NCI-H2081 (cell line): ENCODE measurements at places on chromosomes 4 and X.

DNA sequence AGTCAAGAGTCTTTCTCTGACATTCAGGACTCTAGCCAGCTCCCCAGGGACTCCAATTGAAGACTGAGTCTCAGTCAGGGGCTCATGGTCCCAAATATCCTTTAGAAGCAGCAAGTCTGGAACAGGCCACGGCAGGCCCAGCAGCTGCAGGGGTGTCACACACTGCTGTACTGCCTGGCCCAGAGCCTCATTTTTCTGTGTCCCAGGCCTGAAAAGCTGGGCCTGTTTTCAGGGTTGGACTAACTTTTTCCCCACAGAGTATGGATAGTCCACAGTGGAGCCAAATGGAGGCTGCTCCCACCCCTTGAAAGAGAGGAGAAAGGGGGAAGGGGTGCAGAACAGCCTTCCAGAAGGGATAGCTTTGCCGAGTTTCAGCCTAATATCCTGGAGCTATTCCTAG is 146.8 kb upstream of the NALF2 start:
- DNase-seq, result no peak

- DNase-seq, result no peak
These were observed 1.6 kb downstream of the RCHY1 start for GRCh38 chr4:75512386-75513211.

DNA sequence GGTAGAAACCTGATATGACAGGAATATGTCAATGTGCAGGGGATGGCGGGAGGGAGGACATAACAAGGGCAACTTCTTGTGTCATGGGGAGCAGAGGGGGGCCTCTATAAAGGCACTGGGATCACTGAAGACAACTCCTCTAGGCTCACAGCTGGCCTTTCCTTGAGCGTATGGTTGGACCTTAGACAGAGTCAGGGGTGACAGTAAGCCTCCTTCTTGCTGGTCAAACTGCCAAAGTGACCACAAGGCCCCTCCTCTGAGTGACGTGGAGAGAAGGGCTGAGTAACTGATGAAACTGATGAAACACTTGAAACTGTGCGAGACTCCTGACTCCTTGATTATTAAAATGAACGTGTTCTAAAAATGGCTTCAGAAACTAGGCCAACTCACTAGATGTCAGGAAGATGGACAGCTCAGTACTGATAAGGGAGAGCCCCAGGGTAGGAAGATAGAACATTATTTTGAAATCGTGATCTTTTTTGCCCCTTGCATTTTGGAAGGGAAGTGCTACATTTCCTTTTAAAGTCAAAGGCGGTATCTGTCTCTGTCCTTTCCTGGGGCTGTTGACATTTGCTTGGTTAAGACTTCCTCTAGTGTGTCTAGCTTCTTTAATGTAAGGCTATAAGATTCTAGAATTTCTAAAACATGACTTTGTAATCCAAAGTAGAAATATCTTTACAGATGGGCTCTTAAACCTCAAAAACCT is 1.6 kb downstream of the RAB33A start:
- DNase-seq, result no peak

GRCh38 chr4:152805818-152806217 is 26.1 kb downstream of the ARFIP1 start:
- DNase-seq, result no peak

DNA sequence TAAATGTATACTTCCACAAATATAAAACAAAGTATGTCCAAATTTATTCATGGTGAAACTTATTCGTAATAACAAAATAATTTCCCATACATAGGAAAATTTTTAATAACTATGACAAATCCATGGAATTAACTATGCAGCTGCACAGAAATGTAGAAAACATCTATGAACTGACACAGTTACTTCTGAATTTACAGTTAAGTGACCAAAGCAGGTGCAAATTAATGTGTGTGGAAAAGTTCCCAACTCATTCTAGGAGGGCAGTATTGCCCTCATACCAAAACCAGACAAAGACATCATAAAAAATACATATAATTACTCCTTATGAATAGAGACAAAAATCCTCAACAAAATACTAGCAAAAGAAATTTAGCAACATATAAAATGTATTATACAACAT is 12.5 kb downstream of the LDOC1 start:
- DNase-seq, result no peak

DNA sequence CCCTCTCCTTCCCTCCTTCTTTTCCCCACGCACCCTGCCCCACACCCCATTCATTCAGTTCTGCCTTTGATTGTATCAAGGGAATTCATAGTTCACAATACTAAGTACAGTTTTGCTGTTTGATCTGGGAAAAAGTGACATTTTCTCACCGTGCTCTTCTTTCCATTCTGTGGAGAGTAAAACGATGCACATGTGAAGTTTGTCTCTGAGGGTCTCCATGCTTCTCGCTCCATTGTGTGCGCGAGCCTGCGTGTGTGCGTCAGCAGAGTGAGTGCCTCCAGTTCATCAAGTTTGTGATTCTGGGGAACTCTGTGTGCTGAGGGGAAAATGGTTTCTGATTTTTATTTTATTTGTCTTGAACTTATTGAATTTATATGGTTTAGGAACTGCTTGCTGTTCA is 1.9 kb downstream of the STK26 start:
- DNase-seq, result no peak

DNA sequence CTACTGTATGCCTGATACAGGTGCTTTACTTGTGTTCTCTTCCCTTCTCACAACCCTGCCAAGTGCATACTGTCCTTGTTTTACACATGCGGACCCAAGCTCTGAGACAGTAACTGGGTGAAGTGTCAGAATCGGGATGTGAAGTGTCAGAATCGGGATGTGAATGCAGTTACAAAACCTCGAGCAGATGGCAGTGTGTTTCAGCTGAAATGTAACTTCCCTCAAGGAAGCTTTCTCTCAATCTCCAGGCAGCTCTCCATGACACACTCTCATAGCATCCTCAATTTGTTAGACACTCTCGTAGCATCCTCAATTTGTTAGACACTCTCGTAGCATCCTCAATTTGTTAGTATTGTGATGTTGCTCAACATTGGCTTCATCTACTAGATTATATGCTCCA is 1.1 kb upstream of the HPSE start:
- DNase-seq, result no peak

DNA sequence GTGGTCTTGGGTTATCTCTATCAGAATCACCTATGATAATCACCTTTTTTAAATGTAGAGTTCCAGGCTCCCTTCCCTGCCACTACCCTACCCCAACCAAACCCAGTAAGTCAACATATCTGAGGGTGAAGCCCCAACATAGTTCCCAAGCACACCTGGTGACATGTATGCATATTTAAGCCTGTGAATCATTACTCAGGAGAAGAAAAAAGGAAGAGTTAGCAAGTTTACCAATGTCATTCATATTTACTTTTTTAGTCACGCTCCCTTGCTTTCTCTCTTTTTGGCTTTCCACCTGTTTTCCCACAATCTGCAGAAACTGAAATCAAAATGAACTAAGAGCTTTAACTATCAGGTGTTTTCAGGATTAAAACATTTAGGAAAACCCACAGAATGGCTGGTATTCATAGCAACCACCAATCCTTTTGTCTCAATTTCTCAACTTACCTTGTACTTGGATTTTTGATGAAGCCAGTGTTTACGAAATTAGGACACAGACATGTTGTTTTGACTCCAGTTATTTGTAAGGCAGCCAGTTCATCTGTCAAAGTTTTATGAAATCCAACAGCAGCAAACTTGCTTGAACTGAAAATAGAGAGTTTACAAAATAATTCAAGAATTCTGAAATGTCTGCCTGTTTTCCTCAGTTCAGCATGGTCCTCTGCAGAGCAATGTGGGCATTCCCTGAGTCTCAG is 34.0 kb downstream of the HSD17B11 start:
- DNase-seq, result no peak

DNA sequence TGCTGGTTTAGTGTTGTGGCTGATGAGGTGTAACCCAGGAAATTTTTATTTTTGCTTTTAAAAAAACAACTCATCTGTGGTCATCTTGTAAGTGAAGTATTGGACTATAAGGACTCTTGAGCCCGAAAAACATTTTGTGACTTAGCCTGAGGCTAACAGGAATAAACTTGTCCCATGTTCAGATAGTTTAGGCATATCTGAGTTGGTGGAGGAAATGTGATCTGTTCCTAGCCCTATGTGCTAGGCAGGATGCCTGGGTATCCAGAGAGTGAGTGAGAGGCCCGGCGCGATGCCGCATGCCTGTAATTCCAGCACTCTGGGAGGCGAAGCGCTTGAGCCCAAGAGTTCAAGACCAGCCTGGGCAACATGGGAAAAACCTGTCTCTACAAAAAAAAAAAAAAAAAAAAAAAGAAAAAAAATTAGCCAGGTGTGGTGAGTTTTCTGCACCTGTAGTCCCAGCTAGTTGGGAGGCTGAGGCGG is 3.7 kb downstream of the SMS start:
- no peak for DNase-seq

DNA sequence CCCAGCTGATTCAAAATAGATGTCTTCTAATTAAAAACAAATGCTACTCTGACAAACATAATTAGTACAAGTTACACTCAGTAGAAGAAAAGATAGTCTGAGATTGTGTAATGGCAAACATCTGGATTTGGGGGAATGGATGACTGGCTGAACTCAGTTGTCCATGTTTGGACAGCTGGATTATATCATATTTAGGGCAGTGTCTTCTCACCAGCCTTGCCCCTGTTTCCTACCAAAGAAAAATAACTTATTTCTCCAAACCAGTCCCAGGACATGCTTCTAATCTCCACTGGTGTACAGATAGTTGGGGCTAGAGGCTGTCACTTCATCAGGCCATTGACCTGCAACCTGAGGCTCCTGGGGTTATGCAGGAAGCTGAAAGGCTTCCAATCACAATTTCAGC is 237.3 kb downstream of the USP46 start:
- DNase-seq, result no peak

- no peak for DNase-seq
These were observed 55.4 kb upstream of the GRPR start for GRCh38 chrX:16067886-16068515.

DNA sequence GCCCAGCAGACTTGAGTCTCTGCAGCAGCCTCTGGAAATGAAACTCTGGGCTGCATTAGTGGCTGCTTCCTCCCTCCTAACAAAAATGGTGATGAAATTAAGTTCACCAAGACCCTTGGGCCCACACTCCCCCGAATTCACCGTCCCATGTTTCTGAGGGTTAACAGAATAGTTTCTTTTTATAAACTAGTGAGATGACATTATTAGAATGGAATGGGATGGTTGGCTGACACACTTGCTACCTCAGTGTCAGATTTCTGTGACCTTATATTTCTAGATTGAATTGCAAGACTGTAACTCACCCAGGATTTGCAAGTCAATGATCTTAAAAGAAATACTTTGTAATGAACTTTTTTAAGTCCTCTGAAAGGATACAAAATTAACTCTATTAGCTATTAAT is 127.1 kb downstream of the SHROOM3 start:
- no peak for DNase-seq

GRCh38 chr4:76233083-76233482 is 18.4 kb upstream of the FAM47E start:
- DNase-seq, result no peak

GRCh38 chrX:6307156-6307555 is 78.5 kb upstream of the NLGN4X start:
- DNase-seq, result no peak

DNA sequence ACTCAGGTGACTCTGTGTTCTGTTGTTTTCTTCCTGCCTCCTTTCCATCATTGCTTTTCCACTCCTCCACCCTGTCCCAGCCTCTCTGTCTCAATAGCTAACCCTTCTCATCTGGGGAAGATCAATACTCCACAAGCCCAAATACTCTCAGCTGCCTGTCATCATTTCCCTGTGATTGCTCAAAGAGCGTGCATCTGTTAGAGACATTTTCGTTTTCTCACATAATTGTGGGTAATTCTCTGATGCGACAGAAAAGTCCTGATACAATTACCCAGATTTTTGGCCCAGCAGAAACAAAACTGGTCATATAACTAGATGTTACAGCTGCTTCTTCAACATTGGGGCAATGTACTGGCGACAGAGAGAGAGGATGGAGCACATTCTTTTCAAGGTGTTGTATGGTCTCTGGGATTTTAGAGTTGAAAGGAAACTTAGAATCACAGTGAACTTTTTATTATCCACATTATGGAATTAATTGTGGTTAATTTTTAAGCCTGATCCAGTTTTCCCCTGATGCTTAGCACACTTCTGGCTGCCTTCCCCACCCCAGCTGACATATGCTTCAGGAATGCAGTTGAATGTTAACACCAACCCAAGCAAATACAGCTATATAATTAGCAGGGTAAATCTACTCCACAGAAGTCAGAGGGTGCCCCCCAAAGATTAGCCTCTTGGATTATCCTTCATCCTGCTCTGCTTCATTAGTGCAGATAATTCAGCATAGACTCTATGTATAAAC is 171.4 kb upstream of the ANXA3 start:
- DNase-seq, result no peak

- no peak for DNase-seq
These were observed 749.1 kb downstream of the CCSER1 start for GRCh38 chr4:90876296-90876695.

GRCh38 chrX:151359931-151360871 is 36.8 kb upstream of the VMA21 start:
- DNase-seq, result no peak

DNA sequence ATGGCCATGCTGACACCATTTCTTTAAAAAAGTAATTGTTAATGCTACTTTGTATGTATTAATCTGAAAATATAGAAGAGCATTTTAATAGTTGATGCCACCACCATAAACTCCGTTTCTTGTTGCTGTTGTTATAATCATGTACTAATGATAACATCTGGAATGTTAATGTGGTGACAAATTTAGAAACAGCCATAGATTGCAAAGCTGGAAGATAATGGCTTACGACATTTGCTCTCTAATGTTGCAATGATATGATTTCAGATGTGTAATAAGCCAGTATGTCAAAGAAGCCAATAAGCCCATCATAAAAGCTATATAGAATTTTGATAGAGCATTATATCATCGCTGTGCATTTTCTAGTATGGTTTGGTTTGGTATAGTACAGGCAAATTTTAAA is 579.4 kb upstream of the ZFP42 start:
- no peak for DNase-seq

GRCh38 chrX:107025545-107025944 is 25.5 kb upstream of the MORC4 start:
- DNase-seq, result peak; percentile 53

GRCh38 chrX:17361620-17362019 is 13.4 kb upstream of the NHS start:
- no peak for DNase-seq

- no peak for DNase-seq
These were observed 13.5 kb downstream of the ANKRD17 start for GRCh38 chr4:73244945-73245601.

DNA sequence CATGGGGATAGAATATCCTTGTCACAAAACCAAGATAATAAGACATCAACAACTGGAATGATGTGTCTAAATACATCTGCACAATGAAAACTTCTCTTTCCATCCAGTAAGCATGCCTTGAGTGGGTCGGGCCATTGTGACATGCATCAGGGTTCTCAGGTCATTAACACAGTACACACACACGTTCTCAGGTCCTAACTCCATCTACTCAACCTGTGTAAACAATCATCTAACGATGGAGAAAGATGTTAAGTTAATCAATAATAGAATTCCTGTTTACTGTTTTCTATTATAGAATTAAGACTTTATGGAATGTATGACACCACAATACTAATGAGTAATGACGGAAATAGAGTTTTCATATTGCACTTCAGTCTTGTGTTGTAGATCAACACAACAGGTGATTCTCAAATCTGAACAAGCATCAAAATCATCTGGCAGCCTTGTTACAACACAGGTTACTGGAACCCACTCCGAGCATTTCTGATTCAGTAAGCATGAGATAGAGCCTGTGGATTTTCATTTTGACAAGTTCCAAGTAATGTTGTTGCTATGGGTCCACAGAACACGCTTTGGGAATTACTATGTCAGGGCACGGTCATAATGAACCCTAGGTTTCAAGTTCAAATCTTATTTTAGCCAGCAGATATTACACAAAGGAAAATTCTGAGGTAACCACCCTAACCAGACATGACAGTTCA is 315.8 kb upstream of the TEX13C start:
- DNase-seq, result no peak
